ENCODE measurements at places on chromosomes 3 and 15.

GRCh38 chr15:89820666-89821611, 6.3 kb upstream of the ANPEP start:
- DNase-seq: no peak

DNA sequence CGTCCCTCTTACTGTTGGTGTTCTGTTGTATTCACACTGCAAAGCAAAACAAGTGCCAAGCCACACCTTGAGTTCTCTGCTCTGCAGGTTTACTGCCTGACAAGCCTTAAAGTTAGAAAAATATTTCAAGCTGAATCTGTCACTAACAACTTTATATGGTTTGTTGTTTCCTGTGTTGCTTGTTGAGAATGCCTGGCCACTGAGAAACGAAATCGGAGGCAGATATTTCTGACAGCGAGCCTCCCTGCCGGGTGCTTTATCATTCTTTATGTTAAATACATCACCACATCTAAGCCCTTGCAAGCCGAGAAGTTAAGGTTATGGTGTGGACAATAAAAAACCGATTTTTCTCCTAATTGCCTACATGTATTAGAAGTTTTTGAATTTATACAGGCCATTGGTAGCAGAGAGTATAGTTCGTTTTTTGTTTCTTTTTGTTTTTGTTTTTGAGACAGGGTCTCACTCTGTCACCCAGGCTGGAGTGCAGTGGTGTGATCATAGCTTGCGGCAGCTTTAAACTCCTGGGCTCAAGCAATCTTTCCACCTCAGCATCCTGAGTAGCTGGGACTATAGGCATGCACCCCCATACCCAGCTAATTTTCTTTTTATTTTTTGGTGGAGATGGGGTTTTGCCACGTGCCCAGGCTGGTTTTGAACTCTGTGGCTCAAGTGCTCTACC, 188.4 kb upstream of the ICE2 start:
- no peak for DNase-seq

DNA sequence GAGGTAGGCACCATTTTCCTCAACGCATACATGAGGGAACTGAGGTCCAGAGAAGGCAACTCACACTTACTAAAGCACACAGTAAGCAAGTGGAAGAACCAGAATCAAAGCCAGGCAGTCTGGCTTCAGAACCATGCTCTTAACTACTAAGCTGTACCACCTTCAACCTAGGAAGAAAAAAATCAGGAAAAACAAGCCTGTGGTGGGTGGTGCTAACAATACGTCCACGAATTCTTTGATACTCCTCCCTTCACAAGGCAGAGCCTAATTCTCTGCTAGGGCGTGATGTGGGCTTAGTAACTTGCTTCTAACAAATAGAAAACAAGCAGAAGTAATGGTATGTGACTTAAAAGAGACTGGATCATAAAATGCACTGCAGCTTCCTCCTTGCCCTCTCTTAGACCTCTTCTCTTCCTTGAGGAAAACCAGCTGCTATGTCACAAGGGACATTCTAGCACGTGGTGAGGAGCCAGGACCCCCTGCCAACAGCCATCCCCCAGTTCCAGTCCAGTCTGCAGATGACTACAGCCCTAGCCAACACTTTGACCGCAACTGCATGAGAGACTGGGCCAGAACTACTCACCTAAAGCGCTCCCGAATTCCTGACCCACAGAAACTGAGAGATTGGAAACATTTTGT, 36.9 kb downstream of the HACD2 start:
- no peak for DNase-seq

DNA sequence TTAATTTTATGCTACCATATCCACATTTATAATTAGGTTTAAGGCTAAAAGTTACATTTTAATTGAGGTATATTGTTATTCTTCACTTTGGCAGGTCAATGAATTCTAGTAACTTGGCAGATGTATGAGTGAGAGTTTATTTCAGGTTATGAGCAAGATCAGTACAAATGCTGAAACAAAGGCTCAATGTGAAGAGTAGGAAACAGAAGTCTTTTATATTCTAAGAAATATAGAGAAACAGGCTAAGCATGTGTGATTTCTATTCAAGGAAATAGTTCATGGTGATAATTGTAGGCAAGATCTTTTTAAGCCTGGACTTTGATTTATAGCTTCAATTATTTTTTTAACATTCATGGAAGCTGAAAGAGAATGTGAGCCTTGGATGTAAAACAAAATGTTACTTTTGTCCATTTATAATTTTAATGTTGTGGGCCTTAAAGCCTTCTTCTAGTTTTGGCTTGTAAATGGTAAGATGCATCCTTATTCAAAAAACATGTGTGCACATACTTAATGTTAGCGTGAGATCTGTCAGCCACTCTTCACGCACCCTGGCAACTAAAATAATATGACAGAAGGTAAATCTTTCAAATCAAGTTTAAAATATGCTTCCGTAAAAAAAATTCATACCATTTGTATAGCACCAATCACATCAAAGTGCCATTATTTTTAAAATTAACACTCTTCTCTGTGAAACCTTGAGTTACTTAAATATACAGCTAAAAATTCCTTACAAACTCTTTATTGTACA, 22.8 kb upstream of the OSTN start:
- DNase-seq: peak; percentile 14

- DNase-seq: no peak
These were observed 6.7 kb upstream of the PSTPIP1 start for GRCh38 chr15:76987896-76988860.

GRCh38 chr15:94230431-94230882, 904 bp upstream of the MCTP2 start:
- no peak for DNase-seq

DNA sequence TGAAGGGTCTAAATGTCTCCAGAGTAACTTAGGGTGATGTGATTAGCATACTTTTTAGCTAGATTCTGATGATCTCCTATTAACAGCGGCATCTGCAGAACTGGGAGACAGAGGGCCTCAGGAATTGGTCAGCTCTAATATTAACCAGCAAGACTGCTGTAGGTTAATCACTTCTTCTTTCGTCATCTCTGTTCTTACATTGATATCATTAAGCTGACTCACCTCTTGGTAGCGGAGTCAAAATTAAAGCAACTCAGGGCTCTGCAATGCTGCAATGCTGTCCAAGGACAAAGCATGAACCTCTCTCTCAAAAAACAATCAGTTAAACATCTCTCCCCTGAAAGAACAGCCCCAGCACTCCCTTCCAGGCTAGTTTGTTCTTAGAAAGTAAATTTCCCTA, 57.5 kb upstream of the TRA2B start:
- DNase-seq: no peak

GRCh38 chr15:36356978-36357601, 222.3 kb upstream of the CDIN1 start:
- DNase-seq: no peak

DNA sequence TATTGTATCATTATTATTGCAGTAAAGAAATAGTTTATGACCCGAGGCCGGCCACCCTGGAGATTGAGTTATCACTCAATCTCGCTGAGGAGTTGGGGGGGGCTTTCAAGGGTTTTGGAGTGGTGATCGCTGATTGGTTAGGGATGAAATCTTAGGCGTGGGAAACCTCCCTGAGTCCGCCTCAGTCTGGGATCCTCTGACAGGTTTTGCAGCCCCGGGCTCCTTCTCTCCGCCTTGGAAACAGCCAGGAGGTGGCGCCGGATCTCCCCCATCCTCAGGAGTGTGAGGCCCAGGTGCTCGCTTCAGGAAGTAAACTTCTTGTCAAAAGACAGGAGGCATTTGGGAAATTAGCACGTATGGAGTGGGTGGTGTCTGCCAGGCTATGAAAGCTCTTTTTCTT, 41.1 kb upstream of the SEC61A1 start:
- DNase-seq: no peak

GRCh38 chr15:87496109-87496508, 760.4 kb downstream of the NTRK3 start:
- DNase-seq: no peak

DNA sequence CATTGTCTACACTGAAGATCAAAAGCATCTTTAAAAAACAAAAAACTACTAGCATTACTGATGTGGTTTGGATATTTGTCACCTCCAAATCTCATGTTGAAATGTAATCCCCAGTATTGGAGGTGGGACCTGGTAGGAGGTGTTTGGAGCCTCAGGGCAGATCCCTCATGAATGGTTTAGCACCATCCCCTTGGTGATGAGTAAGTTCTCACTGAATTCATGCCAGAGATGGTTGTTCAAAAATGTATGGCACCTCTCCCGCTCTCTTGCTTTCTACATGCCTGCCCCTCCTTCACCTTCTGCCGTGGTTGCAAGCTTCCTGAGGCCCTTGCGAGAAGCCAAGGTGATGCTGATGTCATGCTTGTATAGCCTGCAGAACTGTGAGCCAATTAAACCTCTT, 136.6 kb upstream of the FHIT start:
- DNase-seq: no peak

DNA sequence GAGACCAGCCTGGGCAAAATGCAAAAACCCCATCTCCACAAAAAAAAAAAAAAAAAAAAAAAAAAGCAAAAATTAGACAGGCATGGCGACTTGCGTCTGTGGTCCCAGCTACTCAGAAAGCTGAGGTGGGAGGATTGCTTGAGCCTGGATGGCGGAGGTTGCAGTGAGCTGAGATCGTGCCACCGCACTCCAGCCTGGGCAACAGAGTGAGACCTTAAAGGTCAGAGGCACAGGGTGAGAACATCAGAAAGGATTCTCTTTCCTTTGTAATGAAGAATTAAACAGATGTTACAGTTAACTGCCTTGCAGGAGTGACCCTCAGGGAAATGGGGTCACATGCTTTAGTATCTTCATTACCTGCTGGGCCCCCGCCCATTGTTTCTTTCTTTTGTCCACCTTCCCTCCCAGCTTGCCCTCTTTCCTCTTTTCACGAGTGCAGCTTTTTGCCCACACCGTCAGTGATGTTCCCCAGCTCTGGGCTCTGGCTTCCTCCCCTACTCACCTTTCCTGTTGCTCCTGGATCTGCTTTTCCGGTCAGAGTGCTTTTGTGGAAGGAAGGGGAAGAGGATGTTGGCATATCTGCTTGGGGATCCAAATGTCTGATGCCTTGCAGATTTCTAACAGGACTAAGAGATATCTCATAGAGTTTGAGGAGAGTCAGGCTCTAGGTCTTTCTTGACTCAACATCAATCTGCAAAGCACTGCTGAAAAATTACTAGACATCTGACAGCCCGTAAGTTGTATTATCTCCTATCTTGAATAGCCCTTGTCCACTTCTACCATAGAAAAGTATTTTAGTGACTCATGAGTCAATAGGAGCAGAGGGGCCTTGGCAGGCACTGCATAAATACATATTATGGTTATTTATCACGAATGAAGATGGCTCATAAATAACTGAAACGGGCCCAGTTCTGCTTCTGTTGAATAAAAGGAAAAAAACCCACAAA, 35.6 kb upstream of the NDUFB4 start:
- no peak for DNase-seq

DNA sequence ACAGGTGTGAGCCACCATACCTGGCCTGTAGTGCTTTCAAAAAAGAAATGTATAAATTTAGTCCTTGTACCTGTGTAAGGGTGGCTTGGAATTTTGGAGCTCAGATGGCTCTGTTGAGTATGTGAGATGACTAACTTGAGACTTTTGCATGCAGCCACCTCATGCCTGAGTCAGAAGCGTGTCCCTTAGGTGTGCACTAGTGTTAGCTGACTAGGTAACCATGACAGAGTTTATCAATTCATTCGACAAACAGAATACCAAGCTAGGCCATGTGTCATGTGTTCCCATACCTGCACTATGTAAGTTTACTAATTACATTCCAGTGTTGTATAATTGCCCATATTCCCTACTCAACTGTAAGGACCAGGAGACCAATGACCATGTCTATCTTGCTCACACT, 4.0 kb upstream of the ZNF639 start:
- no peak for DNase-seq

GRCh38 chr3:16513141-16514020, at the start of gene RFTN1:
Gene RFTN1, minus strand, starts transcription at chr3:16513699. Its CDS starts 19,830 bp downstream, at chr3:16493869.
- no peak for DNase-seq

GRCh38 chr3:101521211-101521701, 8.2 kb upstream of the SENP7 start:
- DNase-seq: no peak

- DNase-seq: no peak
These were observed 13.6 kb downstream of the LRRC3B start for GRCh38 chr3:26636096-26636727.

DNA sequence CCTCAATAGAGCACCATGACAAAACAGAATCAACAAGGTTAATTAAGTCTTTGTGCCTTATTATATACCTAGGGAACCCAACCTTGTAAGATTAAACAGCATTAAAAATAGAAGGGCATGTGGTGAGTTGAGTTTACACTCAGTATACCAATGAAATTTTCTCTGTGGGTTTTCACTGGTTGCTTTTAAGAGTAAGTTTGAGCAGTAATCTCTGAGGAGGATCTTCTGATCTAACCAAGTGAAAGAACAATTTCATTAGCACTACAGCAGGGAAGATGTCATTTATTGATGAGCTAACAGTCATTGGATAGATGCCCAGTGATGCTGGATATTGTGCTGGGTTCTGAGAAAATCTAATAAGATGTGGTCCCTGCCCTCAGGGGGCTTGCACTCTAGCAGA, 26.9 kb upstream of the AKAP13 start:
- no peak for DNase-seq

DNA sequence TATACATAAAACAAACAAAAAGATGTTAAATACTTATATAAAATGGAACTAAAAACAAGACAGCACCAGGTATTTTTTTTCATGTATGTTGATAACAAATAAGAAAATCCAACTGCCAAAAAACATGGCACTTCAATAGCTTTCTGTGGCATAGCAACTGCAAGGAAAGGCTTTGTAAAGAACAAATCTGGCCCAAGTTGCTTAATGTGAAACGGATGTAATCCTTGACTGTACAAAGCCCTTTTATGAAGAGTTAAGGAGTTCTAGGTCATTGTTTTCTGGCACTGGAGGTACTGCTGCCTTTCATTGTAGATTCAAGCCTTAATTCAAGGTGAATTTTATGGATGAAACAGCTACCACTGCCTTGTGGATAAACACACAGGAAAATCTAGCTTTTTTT, 68.8 kb upstream of the SLC12A8 start:
- DNase-seq: no peak

DNA sequence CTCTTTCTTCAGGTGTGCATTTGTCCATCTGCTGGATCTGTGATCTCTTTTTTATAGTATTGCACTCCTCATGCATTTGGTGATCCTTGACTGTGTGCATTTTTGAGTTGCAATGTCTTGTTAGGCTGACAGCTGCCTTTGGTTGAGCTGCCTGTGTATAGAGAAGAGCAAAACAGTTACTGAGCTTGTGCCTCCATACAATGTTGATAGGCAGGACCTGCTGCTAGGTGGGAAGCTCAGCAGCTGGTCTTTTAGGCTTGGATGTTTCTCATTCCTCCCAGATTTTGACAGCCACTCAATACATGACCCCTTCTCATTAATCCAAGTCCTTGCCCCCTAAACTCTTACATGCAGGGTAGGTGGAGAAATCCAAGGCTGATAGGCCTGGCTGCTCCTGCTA, 74.8 kb upstream of the PIAS1 start:
- DNase-seq: no peak

DNA sequence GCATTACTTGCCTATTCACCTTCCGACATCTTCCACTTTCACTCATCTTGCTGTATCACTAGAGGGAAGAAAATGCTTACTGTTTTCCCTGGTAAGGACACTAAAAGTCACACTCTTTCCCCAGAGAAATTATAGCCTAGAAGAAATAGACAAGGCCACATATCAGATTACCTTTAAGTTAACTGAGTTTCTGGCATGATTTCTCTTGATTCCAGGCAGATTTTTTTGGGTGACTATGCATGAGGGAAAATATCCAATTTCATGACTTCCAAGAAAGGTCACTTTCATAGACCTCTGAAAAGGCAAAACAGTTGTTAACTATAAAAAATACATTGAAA, 30.3 kb downstream of the TCF12 start:
- no peak for DNase-seq

Measured in hippocampal formation (tissue), 2 donors.